ENCODE measurements at places on chromosomes 1 and 21. TPM values are rescaled to one million over a fixed set of nuclear protein-coding genes. Genes with fewer than 3 reads are reported as not detected.

DNA sequence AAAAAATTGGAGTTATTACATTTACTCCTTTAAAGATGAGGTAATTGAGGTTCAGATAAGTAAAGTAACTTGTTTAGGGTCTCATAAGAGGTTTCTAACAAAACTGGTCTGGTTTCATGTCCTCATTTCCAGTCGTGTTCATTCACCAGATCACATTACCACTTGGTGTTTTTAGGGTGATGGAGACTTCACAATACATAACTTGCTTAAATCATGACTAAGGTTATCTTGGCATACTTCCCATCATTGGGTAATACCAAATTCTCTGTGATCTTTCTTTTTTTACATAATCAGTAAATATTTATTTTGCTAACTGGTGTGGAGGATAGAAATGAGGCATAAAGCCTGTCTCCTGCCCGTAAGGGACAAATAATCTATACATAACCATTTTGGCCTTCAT, 31.6 kb upstream of the RPTN start:
- DNase-seq, result no peak

DNA sequence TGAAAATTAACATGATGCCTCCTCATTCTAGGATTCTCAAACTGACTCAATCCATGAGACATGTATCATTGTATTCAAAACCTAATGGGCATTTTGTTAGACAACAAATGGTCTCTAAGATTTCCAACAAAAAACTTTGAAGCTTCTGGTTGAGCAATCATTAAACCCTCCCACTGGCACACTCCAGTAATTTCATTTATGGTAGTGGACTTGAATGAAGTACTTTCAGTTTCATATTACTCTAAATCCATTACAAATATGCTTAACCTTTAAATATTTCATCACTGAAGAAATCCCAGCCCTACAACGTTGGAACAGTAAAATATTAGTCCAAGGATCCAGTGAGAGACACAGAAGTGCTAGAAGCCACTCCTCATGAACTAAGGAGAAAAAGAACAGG, 43.5 kb downstream of the GBP6 start:
- no peak for DNase-seq

DNA sequence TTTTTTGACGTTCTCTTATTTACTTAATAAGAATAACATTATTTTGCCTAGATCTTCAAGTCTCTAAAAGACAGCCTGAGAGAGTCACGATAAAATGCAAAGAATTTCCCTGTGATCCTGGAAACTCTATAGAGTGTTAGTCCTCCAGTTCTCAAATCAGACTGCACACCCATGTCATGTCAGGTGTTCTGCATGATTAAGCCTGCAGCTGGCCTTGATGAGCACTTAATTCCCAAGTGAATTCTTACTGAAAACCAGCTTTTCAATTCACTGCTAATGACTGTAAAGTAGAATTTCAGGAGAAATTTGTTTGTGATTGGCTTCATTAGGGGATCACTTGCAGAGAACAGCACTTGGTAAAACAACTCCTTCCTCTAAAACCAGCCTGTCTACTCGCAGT, 41.9 kb downstream of the CHML start:
- DNase-seq, result no peak

RORC gene
- total RNA-seq, result 1.3 TPM

MPZL1 gene
- 52.9 TPM for total RNA-seq

LAMB3 gene
- 70.2 TPM for total RNA-seq
